ENCODE measurements at places on chromosomes 11 and 22. TPM values are rescaled to one million over a fixed set of nuclear protein-coding genes. Genes with fewer than 3 reads are reported as not detected.

GRCh38 chr11:95867105-95867504 is 56.8 kb downstream of the MTMR2 start:
- DNase-seq = no peak

DNA sequence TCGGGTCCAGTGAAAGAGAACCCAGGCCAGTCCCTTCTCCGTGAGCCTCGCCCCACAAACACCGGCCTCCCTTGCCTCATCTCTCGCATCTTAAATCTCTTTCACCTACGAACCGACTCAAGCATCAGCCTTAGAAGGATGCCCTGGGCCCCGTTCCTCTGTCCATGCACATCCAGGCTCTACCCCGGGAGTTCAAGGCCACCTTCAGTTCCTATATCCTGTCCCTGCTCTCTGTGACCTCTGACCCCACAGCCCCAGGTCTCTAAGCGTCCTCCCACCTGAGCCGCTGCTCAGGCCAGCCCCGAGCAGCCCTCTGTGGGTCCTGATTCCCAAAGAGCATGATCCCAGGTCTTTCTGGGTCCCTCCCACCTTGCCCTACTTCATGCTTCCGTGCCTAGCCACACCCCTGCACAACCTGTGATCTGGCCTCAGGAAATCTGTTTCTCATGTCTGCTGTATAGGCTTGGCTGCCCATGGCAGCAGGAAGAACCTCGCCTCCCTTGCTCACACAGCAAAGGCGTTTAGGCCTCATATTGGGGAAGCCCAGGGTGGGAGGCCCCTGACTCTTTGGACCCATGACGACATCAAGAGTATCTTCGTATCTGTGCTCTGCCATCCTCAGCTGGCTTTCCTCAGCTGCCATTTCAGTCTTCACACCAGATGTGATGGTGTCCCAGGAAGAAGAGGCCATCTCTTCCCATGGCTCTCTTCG is 77.5 kb upstream of the SEPTIN5 start:
- peak; percentile 62 for DNase-seq

DNA sequence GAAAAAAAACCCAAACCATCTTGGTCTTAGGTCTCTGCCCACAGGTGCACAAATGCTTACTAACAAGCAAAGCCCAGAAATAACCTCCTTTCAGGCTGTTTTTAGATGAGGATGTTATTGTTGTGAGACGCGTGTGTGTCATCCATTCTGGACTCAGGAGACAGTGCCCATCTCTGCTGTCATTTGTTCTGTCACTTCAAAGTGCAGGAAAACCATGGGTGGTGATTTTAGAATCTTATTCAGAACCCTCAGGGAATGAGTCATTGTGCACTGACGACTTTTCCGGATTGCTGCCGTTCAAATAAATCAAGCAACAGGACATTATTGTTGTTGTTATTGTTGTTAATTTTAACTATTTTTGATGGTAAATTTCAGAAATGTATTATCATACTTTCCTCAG is 110.3 kb downstream of the LRRC32 start:
- DNase-seq = no peak

GRCh38 chr11:73204711-73205121 is 13.4 kb upstream of the P2RY2 start:
- peak; percentile 60 for DNase-seq

The TPST2 gene
- total RNA-seq = 58.2 TPM

The ZNF280A gene
- not detected for total RNA-seq

The TTC36 gene
- total RNA-seq = 3.0 TPM

Data from suprapubic skin (tissue), 4 donors.